ENCODE measurements at places on chromosomes 5 and 9.

- DNase-seq = no peak
Measured at GRCh38 chr5:56588636-56589480, 226.5 kb upstream of the MAP3K1 start.

DNA sequence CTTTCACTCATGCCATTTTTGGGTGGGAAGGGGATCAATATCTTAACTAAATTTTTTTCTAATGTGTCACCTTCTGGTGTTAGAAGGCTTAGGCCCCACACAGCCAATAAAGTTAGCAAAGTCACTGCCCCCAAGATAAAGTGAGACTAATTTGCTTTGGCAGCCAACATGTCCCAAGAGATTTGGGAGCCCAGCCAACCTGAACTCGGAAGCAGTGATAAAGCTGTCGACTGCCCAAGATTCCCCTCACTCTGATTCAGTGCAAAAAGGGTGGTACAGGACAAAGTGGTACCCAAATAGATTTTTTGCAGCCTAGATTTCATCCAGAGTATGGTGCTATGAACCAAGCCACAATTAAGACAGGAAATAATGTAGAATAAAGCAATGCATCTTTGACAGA lies 572.5 kb upstream of the ARRDC3 start:
- no peak for DNase-seq

- DNase-seq = no peak
Measured at GRCh38 chr5:32068561-32068960, 105.6 kb downstream of the GOLPH3 start.

GRCh38 chr5:135375040-135375793 lies 23.8 kb downstream of the MACROH2A1 start:
- no peak for DNase-seq

DNA sequence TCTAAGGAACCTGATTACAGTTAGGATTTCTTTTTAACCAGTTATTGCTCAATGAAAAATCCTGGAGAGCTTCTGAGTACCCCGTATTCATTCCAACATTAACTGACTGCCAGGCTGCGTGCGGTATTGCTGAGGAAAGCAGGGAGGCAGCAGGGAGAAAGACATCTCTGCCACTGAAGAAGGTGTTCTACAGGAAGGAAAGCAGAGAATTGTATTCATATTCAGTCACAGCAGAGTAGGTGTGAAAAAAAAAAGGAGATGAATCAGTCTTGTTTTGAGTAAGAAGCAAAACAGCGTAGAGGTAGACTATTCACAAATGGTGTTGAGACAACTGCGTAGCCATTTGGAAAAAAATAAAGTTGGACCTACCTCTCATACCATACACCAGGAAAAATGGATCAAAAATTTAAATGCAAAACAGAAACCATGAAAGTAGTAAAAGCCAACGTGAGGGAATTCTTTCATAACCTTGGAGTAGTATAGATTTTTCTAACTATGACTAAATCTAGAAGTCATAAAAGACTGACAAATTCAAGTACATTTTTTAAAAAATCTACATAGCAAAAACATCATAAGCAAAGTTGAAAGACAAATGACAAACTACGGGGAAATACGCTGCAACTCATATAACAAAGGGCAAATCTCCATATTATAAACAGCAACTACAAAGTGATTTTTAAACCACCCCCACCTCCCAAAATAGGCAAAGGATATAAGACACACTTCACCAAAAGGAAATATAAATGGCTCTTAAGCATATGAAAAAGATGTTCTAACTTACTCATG lies 9.9 kb upstream of the NR4A3 start:
- DNase-seq = no peak

GRCh38 chr9:5140151-5140550 lies 45.3 kb downstream of the INSL6 start:
- no peak for DNase-seq

- DNase-seq = no peak
Measured at GRCh38 chr5:83498585-83498984, 27.0 kb downstream of the VCAN start.

DNA sequence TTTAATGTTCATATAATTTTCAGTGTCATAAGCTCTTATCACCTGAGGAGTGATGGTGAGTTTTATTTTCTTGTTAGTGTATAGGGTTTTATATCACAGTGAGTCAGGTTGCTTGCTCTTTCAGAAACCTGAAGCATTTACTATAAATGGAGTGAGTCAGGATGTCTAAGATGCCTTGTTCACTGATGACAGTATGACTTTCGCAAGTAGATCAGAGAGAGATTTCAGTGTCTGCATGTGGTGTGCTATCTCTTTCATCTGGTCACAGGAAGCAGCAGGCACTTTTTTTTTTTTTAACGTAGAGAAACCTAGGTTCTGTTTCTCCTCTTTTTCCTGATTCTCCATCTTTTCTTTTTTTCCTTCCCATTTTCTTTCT lies 237.1 kb downstream of the DMRTA1 start:
- DNase-seq = no peak

GRCh38 chr5:155727512-155728145 lies 599.3 kb upstream of the SGCD start:
- DNase-seq = no peak

DNA sequence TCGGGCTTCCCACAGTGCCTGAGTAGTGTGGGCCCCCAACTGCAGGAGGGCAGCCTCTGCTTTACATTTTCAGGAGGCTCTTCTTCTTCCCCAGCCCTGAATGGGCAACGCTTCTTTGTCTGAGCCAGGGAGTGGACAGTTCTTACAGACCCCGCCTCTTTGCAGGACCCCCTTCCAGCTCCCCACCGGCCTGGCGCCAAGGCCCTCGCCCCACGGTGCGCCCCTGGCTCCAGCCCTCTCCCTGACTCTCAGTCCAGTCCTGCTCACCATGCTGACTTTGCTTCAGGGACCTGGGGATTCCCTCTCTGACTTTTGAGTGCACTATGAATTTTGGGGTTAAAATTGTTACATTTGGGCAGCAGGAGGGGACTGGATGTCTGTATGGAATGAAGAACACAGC lies 123.8 kb downstream of the HSD17B3 start:
- no peak for DNase-seq

GRCh38 chr5:138402640-138403039 lies 36.2 kb upstream of the REEP2 start:
- DNase-seq = no peak

DNA sequence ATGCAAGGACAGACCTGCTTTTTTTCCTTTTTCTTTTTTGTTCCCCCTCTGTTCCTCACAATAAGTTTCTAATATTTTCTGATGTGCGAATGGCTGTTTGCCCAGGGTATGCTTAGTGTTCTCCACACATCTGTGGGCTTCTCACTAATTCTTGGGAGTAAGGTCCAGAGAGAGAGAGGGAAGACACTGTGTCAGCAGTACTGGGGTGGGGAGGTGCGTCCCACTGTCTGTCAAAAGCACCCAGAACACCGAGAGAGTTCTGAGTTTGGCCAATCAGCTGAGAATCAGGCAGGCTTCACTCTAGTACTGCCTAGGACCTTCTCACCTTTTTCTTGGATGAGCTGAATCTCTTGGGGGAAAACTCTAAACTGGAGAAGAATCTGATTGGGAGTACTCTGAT lies 61.8 kb downstream of the ELL2 start:
- no peak for DNase-seq

GRCh38 chr9:73536403-73536802 lies 384.7 kb downstream of the ANXA1 start:
- DNase-seq = no peak

DNA sequence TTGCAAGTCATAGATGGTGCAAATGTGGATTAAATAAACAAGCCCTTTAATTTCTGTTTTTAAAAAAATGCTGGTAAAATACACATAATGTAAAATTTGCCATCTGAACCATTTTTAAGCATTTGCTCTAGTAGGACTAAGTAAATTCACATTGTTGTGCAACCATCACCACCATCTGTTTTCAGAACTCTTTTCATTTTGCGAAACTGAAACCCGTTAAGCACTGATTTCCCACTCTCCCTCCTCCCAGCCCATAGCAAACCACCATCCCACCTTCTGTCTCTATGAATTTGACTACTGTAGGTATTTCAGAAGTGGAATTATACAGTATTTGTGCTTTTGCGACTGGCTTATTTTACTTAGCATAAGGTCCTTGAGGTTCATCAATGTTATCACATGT lies 103.3 kb upstream of the CNTLN start:
- DNase-seq = no peak

- DNase-seq = no peak
Measured at GRCh38 chr5:76269932-76270610, 133.0 kb upstream of the IQGAP2 start.

Data from anterior cingulate cortex (tissue), 58 donors.